ENCODE measurements at places on chromosomes 1 and 21.

- peak overlapping the region; percentile 76 for H3K4me3 ChIP-seq
- H3K4me1 ChIP-seq = peaks cover 16% of the 10 kb centered on the region
- no peaks in the 10 kb centered on the region for H3K36me3 ChIP-seq
- no peaks in the 10 kb centered on the region for H3K27me3 ChIP-seq
- DNase-seq = no peak
Observed at GRCh38 chr1:15685820-15686219, 1.7 kb downstream of the PLEKHM2 start.

GRCh38 chr1:178743801-178744200, 18.8 kb downstream of the RALGPS2 start:
- no peak for DNase-seq
- H3K36me3 ChIP-seq = no peaks in the 10 kb centered on the region
- no peak overlapping the region for H3K4me3 ChIP-seq
- H3K27me3 ChIP-seq = no peaks in the 10 kb centered on the region
- H3K4me1 ChIP-seq = no peaks in the 10 kb centered on the region

DNA sequence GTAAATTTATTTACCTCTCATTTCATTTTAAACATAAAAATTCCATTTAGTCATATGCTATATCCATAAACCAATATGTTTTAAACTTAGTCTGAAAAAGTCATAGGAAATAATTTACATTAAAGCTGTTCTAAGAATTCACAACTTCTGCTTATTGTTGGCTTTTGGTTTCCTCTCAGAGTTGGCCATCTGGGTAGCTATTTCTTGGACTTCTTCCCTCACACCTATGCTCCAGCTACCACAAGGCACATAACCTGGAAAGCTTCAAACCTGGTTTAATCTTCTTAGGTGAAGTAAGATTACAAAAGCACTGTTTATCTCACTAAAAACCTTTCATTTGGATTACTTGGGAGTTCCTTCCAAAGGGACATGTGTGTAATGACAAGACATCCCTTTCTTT, 29.8 kb downstream of the RBM11 start:
- H3K36me3 ChIP-seq = no peaks in the 10 kb centered on the region
- H3K4me1 ChIP-seq = no peaks in the 10 kb centered on the region
- H3K4me3 ChIP-seq = no peak overlapping the region

DNA sequence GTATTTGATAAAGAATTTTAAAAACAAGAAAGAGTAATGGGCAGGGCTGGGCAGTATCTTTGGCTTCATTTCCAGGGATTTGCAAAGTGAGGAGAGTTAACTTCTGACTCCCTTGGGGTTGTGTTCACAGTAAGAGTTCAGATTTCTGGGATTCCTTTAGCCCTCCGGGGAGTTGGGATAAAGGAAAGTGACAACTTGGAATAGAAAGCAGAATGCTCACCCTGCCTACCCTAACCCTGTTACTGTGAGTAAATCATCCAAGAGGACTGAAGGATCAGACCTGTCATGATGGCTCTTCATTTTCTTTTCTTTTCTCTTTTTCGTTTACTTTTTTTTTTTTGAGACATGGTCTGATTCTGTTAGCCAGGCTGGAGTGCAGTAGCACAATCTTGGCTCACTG, 76.1 kb downstream of the CACHD1 start:
- DNase-seq = no peak
- H3K27me3 ChIP-seq = no peaks in the 10 kb centered on the region
- H3K4me1 ChIP-seq = peaks cover 6% of the 10 kb centered on the region
- no peak overlapping the region for H3K27ac ChIP-seq
- H3K36me3 ChIP-seq = no peaks in the 10 kb centered on the region

- no peak for DNase-seq
- H3K36me3 ChIP-seq = peaks cover 24% of the 10 kb centered on the region
- H3K4me1 ChIP-seq = no peaks in the 10 kb centered on the region
- no peak overlapping the region for H3K4me3 ChIP-seq
- no peaks in the 10 kb centered on the region for H3K27me3 ChIP-seq
- no peak overlapping the region for H3K27ac ChIP-seq
Observed at GRCh38 chr1:212622467-212622866, 13.9 kb downstream of the ATF3 start.

DNA sequence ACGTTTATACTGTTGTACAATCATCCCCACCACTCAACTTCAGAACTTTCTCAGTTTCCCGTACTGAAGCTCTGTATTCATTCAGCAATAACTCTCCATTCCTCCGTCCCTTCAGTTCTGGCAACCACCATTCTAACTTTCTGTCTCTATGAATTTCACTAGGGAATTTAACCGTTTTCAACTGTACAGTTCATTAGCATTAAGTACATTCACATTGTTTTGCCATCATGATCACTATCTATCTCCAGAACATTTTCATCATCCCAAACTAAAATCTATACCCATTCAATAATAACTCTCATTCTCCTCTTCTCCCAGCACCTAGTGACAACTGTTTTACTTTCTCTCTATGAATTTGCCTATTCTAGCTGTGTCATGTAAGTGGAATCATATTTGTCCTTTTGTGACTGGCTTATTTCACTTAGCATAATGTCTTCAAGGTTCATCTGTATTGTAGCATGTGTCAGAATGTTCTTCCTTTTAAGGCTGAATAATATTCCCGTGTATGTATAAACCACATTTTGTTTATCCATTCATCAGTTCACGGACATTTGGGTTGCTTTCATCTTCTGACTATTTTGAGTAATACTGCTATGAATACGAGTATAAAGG, 75.0 kb downstream of the CEP350 start:
- no peak overlapping the region for H3K4me3 ChIP-seq
- DNase-seq = no peak
- H3K27ac ChIP-seq = no peak overlapping the region

- no peaks in the 10 kb centered on the region for H3K36me3 ChIP-seq
- no peak overlapping the region for H3K27ac ChIP-seq
- no peak for DNase-seq
- H3K4me3 ChIP-seq = no peak overlapping the region
- peaks cover 14% of the 10 kb centered on the region for H3K4me1 ChIP-seq
Observed at GRCh38 chr1:62590970-62591368, 6.4 kb upstream of the ANGPTL3 start.

DNA sequence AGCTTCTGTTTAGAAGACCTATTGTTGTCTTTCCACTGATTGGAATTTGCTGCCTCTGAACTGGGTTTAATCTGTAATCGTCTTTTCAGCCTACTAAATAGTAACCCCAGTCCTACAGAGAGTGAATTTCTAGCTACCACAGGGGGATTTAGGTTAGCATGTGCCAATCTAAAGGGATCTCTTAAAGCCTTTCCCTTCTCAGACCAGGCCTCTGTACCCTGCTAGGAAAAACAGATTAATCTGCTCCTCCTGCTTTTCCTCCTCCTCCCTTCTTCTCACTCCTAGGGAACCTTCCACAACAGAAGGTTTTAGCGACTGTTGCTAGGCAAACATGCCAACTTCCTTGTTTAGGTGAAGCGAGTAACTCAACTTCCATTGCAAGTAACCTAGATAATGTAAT, 1.3 kb upstream of the RC3H1 start:
- peaks cover 32% of the 10 kb centered on the region for H3K4me1 ChIP-seq
- peak overlapping the region; percentile 78 for H3K27ac ChIP-seq
- H3K36me3 ChIP-seq = no peaks in the 10 kb centered on the region
- DNase-seq = no peak
